Activated CD4-positive, alpha-beta T cell treated with anti-CD3 and anti-CD28 coated beads, Interleukin-2, amount 10 ng/mL, durations not matched to agents 24 days and 14 days (primary cell): ENCODE measurements at places on chromosomes 7 and 10. TPM values are rescaled to one million over a fixed set of nuclear protein-coding genes. Genes with fewer than 3 reads are reported as not detected.

- no peaks in the 10 kb centered on the region for H3K27me3 ChIP-seq
- H3K36me3 ChIP-seq = peaks cover 24% of the 10 kb centered on the region
- DNase-seq = no peak
Measured at GRCh38 chr7:4713183-4713784, 31.2 kb downstream of the FOXK1 start.

GRCh38 chr10:1454428-1454827 lies 282.9 kb downstream of the ADARB2 start:
- no peaks in the 10 kb centered on the region for H3K36me3 ChIP-seq
- no peak for DNase-seq
- H3K27ac ChIP-seq = no peak overlapping the region
- peaks cover 4% of the 10 kb centered on the region for H3K4me1 ChIP-seq

GRCh38 chr10:132783940-132784865 lies 1.7 kb downstream of the NKX6-2 start:
- H3K27me3 ChIP-seq = peaks cover 18% of the 10 kb centered on the region
- no peak overlapping the region for H3K4me3 ChIP-seq
- peaks cover 10% of the 10 kb centered on the region for H3K36me3 ChIP-seq
- H3K27ac ChIP-seq = no peak overlapping the region

- DNase-seq = no peak
- no peak overlapping the region for H3K4me3 ChIP-seq
- peaks cover 16% of the 10 kb centered on the region for H3K4me1 ChIP-seq
Measured at GRCh38 chr10:87878664-87879459, 15.4 kb downstream of the PTEN start.

Gene ASZ1
- not detected in 2 replicates for total RNA-seq

DNA sequence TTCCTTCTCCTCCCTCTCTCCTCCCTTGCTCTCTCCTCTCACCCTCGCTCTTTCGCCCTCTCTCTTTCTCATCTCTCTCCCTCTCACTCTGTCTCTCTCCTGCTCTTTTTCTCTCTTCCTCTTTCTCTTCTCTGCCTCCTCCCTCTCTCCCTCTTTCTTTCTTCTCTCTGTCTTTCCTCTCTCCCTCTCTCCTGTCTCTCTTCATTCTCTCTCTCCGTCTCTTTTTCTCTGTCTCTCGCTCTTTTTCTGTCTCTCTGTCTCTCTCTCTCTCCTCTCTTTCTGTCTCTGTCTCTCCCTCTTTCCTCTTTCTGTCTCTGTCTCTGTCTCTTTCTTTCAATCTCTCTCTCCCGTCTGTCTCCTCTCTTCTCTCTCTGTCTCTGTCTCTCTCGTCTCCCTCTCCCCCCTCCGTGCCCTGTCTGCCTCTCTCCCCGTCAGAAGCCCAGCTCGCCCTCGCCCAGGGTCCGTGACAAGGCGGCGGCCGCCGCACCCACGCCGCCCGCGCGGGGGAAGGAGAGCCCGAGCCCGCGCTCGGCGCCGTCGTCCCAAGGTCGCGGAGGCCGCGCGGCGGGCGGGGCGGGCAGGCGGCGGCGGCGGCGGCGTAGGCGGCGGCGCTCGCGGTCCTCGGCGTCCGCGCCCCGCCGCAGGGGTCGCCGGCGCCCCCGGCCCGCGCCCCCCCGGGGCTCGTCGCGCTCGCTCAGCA lies 21.3 kb upstream of the HSPB1 start:
- peaks cover 2% of the 10 kb centered on the region for H3K36me3 ChIP-seq
- peaks cover 10% of the 10 kb centered on the region for H3K4me1 ChIP-seq
- peak overlapping the region; percentile 81 for H3K4me3 ChIP-seq
- peak; percentile 71 for DNase-seq
- peaks cover 52% of the 10 kb centered on the region for H3K27me3 ChIP-seq

DNA sequence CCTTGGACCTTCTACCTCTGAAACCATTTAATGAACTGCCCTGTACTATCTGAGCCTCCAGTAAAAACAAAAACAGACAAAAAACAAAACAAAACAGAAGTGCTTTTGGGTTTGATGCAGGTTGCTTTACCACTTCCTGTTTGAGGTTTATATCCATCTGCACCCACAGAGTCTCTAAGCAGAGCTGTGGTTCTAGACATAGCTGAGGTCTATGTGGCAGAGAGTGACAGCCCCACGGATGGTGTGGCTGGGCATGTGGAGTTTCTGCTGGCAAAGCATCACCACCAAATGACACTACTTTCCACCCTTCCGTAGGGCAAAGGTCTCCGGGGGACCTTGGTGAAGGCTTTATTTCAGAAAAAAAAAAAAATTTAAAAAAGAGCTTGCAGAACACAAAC lies 754.2 kb downstream of the GRID1 start:
- H3K27me3 ChIP-seq = peaks cover 25% of the 10 kb centered on the region
- no peaks in the 10 kb centered on the region for H3K36me3 ChIP-seq
- peak overlapping the region; percentile 46 for H3K4me3 ChIP-seq
- peak; percentile 89 for DNase-seq

DNA sequence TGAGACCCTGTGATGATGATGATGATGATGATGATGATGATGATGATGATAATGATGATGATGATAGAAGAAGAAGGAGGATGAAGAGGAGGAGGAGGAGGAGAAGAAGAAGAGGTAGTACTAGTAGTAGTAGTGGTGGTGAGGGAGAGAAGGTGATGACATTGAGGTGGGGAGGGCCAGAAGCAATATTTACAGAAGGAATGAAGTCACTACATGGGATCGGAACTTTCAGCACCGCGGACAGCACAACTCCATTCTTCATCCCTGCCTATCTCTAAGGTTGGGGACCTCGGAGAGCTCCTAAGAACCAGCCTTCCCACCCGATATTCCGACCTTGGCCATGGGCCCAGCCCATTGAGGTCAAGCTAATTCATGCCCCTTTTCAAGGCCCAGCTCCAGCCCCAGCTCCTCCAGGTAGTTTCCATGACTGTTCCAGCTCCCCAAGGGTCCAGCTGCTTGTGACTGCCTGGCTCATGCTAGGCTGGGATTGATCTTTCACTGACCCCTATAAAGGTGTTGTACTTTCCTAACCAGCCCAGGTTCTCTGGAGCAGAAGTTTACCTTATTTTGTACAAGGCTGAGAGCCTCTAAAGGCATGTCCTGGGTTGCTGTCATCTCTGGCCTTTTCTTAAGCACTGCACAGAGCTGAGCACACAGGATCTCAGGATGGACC lies 10.3 kb downstream of the CRHR2 start:
- no peak overlapping the region for H3K27ac ChIP-seq
- no peaks in the 10 kb centered on the region for H3K4me1 ChIP-seq
- no peak overlapping the region for H3K4me3 ChIP-seq

DNA sequence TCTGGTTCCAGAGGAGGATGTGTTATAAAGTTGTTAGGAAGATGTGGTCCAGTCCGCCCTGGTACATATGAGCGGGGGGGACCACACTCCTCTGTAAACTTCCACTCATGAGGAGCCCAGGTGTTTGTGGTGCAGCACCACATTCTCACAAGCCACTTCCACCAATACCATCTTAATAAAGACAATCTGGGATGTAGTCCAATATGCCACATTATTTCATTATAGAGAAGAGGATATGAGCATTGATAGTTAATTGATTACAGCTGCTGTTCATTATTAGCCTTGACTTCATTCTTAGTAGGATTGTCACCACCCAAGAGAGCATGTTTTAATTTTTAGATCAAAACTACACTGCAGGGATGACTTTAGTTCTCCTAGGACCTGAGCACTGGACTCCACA lies 40.5 kb downstream of the ERCC6 start:
- no peak for DNase-seq
- no peak overlapping the region for H3K4me3 ChIP-seq
- peaks cover 2% of the 10 kb centered on the region for H3K4me1 ChIP-seq
- H3K36me3 ChIP-seq = peaks cover 7% of the 10 kb centered on the region

- peaks cover 62% of the 10 kb centered on the region for H3K4me1 ChIP-seq
- no peaks in the 10 kb centered on the region for H3K27me3 ChIP-seq
- H3K27ac ChIP-seq = peak overlapping the region; percentile 99
- DNase-seq = peak; percentile 92
- H3K36me3 ChIP-seq = peaks cover 68% of the 10 kb centered on the region
Measured at GRCh38 chr10:3782451-3783315, 2.3 kb downstream of the KLF6 start.

DNA sequence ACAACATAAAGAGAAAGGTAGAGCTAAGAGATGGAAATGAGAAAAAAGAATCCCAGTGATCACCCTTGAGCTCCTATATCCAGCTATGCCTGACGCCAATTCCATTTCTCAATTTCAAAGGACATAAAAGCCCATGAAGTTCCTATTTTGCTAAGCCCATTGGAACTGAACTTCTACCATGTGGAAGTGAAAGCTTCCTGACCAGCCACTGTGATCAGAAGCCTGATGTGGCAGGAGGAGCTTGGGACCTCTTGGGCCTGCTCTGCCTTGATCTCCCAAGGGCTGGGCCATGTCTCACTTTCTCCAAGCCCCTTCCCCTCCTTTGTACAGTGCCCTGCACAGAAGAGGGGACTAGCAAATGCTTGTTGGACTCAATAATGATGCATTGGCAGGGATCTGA lies 52.7 kb downstream of the PRLHR start:
- H3K4me1 ChIP-seq = no peaks in the 10 kb centered on the region
- no peak overlapping the region for H3K27ac ChIP-seq
- DNase-seq = peak; percentile 46

Gene NKX2-3
- total RNA-seq = not detected in 2 replicates

DNA sequence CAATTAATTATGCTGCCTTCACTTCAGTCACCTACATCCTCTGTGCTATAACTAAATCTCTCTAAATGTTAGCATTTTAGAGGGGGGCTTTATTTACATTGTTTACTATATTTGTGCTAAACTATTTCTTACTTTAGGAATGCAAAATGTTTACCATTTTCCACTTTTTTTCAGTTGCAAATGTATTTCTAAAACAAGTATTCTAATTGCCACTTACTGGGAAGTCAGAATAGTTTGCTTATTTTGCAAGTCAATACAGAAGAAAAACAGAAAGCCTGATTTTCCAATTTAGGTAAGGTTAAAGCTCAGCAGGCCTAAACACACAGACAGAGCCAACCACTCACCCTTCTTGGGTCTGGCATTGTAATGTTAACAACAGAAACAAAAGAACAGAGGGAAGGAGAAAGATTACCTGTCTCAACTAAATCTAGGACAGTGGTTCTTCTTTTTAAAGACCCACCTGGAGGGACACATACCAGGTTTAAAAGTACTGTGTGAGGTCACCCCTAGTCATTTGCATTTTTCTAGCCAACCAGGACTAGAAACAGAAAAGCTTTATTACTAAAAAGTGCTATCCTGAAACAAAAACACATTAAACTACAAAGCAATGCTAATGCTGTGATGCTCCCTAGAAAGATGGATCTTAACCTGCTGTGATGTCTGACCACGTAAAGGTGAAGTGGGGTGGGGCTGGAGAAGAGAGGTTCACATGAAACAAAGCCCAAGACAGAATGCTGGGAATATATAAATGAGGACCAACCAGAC lies 178.2 kb downstream of the SLC25A13 start:
- no peaks in the 10 kb centered on the region for H3K4me1 ChIP-seq
- H3K27me3 ChIP-seq = no peaks in the 10 kb centered on the region
- DNase-seq = no peak
- H3K27ac ChIP-seq = no peak overlapping the region

Gene GHITM
- 145 and 148 TPM in 2 replicates for total RNA-seq

- H3K27ac ChIP-seq = no peak overlapping the region
- H3K4me3 ChIP-seq = no peak overlapping the region
- no peaks in the 10 kb centered on the region for H3K4me1 ChIP-seq
- no peaks in the 10 kb centered on the region for H3K27me3 ChIP-seq
- DNase-seq = no peak
- peaks cover 2% of the 10 kb centered on the region for H3K36me3 ChIP-seq
Measured at GRCh38 chr7:144761493-144761892, 74.4 kb downstream of the TPK1 start.

- no peak within 1 kb of the TSS for H3K27ac ChIP-seq
- no peaks in the 10 kb centered on the region for H3K27me3 ChIP-seq
- H3K4me3 ChIP-seq = no peak within 1 kb of the TSS
- DNase-seq = no peak
- H3K36me3 ChIP-seq = no peaks in the 10 kb centered on the region
Measured at GRCh38 chr10:17951868-17952371, at the start of gene SLC39A12. Gene SLC39A12 (plus strand): TSS chr10:17951918. CDS start chr10:17953277, 1,359 bp downstream.

GRCh38 chr10:61958311-61958710 lies 56.8 kb downstream of the ARID5B start:
- peaks cover 65% of the 10 kb centered on the region for H3K36me3 ChIP-seq
- no peak overlapping the region for H3K4me3 ChIP-seq
- no peaks in the 10 kb centered on the region for H3K27me3 ChIP-seq
- peaks cover 68% of the 10 kb centered on the region for H3K4me1 ChIP-seq

Gene LIPN
- total RNA-seq = not detected in 2 replicates

DNA sequence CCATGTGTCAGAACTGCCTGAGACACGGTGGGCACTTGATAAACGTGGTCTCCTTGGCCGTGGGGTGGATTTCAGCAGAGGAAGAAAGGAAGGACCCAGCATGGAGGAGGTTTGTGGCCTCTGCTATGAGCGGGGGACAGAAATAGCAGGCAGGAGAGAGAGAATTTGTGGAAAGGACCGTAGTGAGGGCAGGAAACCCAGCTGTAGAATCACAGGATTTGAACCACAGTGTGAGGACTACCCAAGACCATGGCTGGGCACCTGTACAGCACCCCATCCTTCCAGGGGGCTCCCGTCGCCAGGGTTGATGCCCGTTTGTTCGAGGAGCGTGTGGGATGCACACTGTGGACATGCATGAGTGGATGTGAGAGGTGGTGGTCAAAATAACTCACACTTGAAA lies 183.4 kb downstream of the PTPN20 start:
- H3K4me3 ChIP-seq = no peak overlapping the region
- no peak overlapping the region for H3K27ac ChIP-seq

- H3K4me3 ChIP-seq = no peak overlapping the region
- H3K36me3 ChIP-seq = no peaks in the 10 kb centered on the region
- no peak overlapping the region for H3K27ac ChIP-seq
Measured at GRCh38 chr7:95608359-95609173, 12.2 kb upstream of the PDK4 start.

GRCh38 chr7:117218700-117219099 lies 104.2 kb downstream of the WNT2 start:
- H3K36me3 ChIP-seq = no peaks in the 10 kb centered on the region
- H3K27me3 ChIP-seq = no peaks in the 10 kb centered on the region
- H3K4me1 ChIP-seq = no peaks in the 10 kb centered on the region
- no peak overlapping the region for H3K27ac ChIP-seq
- DNase-seq = no peak
- no peak overlapping the region for H3K4me3 ChIP-seq

DNA sequence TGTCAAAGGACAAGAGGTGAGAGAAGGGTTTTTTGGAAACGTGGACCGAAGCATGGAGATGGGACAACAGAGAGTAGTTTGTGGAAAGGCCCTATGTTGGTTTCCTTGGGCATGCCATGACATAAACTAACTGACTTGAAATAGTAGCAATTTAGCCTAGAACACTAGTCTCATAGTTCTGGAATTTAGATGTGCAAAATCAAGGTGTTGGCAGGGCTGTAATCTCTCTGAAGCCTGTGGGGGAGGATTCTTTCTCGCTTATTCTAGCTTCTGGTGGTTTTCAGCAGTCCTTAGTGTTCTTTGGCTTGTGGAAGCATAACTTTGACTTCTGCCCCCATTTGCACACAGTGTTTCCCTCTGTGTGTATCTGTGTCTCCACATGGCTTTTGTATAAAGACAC lies 283.4 kb downstream of the GFRA1 start:
- H3K27me3 ChIP-seq = no peaks in the 10 kb centered on the region
- no peak overlapping the region for H3K4me3 ChIP-seq
- no peaks in the 10 kb centered on the region for H3K36me3 ChIP-seq
- DNase-seq = no peak
- no peaks in the 10 kb centered on the region for H3K4me1 ChIP-seq

- no peaks in the 10 kb centered on the region for H3K4me1 ChIP-seq
- no peak overlapping the region for H3K27ac ChIP-seq
- peak; percentile 9 for DNase-seq
- H3K4me3 ChIP-seq = no peak overlapping the region
Measured at GRCh38 chr7:150871601-150872000, 19.3 kb downstream of the AOC1 start.
